ENCODE measurements at places on chromosomes 7 and 10.

- DNase-seq: no peak
Observed at GRCh38 chr7:27614095-27614494, 48.6 kb downstream of the HIBADH start.

GRCh38 chr7:57425969-57426628 lies 23.9 kb upstream of the ZNF716 start:
- DNase-seq: no peak

- no peak for DNase-seq
Observed at GRCh38 chr10:129108378-129108777, 358.7 kb upstream of the MGMT start.

DNA sequence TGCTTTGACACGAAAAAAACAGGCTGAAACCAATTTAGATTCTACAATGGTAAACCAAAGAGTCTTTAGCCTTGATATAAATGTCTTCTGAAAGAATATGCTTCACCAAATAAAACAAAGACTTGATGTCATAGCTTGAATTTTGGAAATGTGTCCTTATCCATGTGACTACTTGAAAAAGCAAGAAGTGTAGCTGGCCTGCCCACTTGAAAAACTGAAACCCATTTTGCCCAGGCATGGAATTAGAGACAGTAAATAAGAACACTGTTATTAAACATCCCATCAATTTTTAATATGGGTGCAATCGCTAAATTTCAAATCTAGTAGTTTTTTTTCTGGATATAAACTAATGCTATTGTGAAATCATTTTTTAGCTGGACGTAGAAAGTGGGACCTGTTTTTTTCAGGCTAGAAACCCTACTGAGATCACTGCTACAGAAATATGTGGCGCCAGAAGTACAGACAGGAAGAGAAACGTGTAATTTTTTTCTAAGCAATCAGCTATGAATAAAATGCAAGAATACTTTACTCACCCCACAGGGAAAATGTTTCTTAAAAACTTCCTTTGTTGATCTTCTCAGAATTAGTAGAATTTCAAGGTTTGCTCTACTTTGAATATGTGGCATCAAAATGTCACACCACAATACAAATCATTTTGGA lies 56.7 kb downstream of the PIP4K2A start:
- DNase-seq: no peak

DNA sequence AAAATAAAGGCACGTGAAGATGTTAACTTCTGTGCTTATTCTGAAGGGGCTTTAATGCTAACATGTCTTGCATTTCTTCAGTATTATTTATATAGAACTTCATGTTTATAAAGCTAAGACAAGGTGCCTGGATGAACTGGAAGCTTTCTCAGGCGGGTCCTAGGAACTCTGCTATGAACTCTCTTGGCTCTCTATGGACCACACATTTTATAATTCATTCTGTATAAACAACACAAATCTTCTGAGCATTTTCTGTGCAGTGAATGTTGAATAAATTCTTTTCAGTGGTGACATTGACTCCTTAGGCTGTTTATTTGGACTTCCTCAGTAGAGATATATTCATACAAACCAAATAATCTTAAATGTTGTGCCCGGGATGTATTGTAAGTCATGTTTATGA lies 79.6 kb downstream of the TRIL start:
- DNase-seq: no peak

- DNase-seq: peak; percentile 77
Observed at GRCh38 chr10:69515699-69516259, 57.4 kb downstream of the NEUROG3 start.

- no peak for DNase-seq
Observed at GRCh38 chr10:80598951-80599350, 61.2 kb downstream of the SH2D4B start.

- no peak for DNase-seq
Observed at GRCh38 chr10:94785211-94785610, 22.7 kb downstream of the CYP2C19 start.

DNA sequence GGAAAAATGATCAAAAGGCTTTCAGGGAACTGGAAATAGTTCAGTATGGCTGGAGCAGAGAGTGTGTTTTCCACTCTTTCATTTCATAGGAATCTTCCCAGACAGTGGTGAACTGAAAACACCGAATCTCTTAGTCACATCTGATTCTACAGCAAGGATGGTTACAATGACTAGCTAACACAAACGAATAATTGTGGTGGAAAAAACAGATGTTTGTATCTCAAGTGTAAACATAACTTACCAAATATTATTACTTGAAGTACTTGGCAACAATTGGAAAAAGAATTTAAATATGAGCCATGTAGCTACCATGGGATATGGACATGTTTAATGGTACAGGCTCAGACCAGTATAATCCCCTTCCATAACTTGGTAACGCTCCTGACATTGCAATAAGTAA lies 21.1 kb upstream of the BPGM start:
- DNase-seq: no peak

- DNase-seq: no peak
Observed at GRCh38 chr7:68955656-68956055, 642.6 kb upstream of the AUTS2 start.

DNA sequence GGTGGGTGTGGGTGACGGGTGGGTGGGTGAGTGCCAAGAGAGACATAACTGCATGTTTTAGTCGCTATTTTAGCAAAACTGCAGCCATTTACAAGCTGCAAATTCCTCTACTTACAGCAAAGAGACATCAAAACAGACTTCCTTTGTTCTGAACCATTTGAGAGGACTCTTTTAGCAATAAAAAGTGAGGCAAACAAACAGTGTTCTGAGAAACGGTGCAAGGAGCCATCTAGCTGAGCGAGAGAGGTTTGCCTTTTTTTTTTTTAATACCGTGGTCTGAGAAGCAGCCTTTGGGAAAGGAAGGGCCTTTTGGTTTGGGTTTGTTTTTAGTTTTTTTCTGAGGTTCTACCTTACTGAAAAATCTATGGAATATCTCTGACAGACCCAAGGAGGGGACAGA lies 62.9 kb downstream of the SCRN1 start:
- DNase-seq: no peak

- no peak for DNase-seq
Observed at GRCh38 chr7:33485747-33486493, 356.6 kb downstream of the BBS9 start.
